Central memory CD4-positive, alpha-beta T cell (primary cell): ENCODE measurements at places on chromosomes 5 and 9.

DNA sequence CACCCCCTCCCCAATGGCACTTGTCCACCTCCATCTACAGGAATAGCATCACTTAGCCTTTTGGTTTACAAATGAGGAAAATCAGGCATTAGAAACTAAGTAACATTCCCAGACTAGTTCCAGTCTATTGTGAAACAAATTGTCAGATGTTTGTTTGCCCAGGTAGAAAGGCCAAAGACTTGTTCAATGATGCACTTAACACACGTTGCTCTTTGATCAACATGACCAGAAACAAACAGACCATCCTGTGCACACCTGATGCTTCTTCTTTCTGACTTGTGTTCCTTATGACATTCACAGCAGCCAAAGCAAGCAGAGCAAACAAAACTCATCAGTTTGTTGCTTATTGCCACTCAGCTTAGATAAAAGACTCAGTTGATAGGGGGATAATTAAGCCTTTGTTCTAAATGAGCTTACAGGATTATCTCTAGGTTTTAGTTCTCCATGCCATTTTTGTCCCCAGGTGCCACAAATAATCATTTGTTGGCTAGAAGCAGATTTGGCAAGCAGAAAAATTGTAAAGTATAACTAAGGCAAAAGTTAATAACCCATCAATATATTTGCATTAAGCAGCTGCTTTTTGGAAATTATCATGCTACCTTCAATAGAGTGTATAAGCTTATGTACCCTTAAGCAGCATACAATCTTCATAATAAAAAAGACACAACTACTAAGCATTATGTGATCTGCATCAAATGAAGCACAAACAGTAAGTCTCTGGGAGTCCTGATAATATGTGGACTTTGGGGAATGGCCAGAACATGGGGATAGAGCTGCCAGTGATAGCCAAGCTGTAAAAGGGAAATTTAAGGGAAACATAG lies 26.3 kb upstream of the FST start:
- no peak for DNase-seq

GRCh38 chr5:10254686-10255085 lies 4.6 kb downstream of the CCT5 start:
- no peak for DNase-seq

DNA sequence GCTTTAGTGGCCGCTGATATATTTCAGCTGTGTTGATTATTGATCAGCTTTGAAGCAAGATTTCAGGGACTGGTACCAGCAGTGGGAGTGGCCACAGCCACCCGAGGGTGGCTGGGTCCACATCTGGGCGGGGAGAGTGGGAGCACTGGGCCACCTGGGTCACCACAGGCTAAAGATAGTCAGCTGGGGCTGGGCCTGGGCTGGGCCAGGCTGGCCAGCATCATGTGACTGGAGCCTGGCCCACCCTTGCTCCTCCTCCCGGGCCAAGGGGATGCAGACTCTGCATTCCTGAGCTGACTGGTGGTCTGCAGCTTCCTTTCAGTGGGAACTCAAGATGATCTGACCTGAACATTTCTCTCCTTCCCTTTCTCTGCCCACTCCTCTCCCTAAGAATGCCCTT lies 27.1 kb downstream of the LARP1 start:
- no peak for DNase-seq

DNA sequence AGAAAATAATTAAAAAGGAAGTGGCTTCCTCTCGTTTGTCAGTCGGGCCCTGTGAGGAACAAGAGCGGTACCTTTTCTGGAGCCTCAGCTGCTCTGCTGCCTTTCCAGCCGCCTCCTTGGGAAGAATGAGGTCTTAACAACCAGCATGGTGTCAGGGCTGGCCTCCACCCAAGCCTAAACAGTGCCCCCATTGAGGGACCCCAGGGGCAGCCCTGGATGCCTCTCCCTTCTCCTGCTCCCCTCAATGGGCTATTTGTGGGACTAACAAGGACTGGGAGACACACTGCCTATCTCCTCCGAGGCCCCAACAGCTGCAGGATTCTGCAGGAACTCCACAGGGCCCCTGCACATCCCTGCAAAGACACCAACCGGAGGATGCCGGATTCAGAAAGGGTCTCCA lies 155.4 kb upstream of the MAP3K1 start:
- no peak for DNase-seq

- DNase-seq: no peak
Measured at GRCh38 chr9:5452286-5452609, 1.9 kb downstream of the CD274 start.
